Left cardiac atrium (tissue), 4 donors: ENCODE measurements at places on chromosomes 6 and 20. TPM values are rescaled to one million over a fixed set of nuclear protein-coding genes. Genes with fewer than 3 reads are reported as not detected.

GRCh38 chr6:84280030-84280429 lies 52.6 kb upstream of the CEP162 start:
- DNase-seq, result no peak

- no peak for DNase-seq
These were observed 801.6 kb downstream of the EPHA7 start for GRCh38 chr6:92617721-92618120.

- DNase-seq, result no peak
These were observed 52.9 kb upstream of the UNC93A start for GRCh38 chr6:167238146-167238693.

- DNase-seq, result no peak
These were observed 43.4 kb downstream of the LRFN2 start for GRCh38 chr6:40543776-40544175.

DNA sequence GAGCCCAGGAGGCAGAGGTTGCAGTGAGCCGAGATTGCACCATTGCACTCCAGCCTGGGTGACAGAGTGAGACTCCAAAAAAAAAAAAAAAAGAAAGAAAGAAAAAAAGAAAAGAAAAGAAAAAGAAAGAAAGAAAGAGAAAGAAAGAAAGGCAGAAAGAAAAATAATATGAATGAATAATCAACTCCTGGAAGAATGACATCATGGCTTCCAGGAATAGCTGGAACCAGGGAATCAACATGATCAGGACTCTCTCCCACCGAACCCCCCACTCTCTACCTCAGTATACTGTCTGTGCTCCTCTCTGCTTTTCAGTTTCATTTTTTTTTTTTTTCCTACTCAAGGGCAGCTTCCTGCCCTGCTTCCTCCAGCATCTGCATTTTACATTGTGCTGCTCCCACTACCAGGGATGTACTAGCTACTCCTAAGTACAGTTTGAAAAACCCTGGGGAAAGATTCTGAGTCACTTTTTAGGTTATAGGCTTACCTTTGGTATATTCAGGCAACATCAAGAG lies 19.7 kb upstream of the MTCL3 start:
- no peak for DNase-seq

DNA sequence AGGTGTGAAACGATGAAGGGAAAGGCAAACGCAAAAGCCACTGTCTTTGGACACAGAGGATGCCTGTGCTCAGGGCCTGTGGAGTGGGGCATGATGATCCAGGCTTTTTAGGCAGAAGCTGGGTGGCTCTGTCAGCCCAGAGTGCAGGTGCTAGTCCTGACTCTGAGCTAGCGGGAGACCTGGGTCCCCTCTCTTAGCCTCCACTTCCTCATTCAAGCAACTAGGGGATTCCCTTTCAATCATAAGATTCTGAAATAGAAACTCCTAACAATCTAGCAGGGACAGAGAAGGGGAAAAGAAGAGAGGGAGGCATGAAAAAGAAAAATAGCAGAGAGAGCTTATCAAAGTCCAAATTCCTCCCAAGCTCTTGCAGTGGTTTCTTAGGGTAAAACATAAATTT lies 7.6 kb upstream of the HIVEP2 start:
- no peak for DNase-seq

DNA sequence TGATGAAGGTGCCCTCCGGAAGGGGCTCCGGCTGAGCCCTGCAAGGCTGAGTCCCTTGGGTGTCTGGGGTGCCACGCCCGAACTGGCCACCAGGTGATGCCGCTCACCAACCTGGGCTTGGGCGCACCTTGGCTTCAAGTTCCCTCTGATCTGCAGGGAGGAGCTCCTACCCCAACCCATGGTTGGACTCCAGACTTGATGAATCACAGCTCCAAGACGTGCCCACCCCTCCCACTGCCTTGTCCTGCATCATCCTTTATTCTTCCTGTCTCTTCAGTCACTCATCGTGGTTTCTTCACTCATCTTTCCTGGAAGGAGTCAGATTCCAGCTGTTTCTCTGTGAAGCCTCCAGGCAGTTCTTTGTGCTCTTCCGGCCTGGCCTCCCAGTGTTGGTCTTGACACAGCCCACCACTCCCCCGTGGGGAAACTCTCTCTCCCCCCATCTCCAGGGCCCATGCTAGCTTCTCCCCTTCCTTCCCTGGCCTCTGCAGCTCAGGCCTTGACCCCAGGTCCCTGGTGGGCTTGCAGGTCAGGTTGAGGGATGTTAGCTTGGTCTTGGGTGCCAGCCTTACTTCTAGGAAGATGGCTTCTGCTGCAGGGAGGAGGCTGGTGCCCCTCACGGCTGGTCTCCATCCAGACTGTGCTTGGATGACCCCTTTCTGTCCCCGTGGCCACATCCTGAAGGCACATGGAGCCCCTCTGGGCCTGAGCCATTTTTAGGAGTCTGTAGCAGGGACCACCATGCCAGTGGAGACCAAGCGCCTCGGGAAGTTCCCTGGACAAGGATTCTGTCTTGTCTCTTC lies 2.6 kb upstream of the ZBP1 start:
- no peak for DNase-seq

The SPAG4 gene
- total RNA-seq, result 2.5 TPM
